ENCODE measurements at places on chromosomes 6 and 20.

- DNase-seq: no peak
These were observed 46.2 kb downstream of the TRAF3IP2 start for GRCh38 chr6:111559188-111560097.

DNA sequence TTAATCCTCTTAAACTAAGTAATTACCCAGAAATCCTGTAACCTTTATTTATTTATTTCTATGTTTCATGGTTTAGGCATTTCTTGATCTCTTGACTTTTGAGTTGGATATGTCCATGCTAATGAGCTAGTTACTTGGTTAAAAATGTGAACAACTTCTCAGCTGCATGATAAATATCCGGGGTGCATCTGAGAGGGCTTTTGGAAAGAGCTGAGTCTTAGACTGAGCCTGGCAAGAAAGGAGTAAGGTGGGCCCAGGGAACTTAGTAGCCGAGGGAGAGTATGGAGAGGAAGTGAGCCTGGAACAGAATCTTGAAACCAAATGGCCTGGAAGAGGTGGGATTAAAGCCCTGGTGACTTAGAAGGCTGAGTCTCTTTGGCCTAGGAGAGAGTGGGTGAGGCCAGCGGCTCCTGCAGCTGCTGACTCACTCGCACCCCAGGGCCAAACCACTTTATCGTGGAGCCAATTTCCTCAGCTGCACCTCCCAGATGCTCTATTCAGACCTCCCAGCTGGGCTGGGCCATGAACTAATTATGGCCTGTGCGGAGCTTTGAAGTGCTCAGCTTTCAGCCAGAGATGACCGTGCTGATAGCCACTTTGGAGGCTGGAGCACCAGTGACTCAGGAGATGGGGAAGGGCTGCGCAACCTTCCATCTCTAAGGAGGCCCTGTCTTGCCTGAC, 19.1 kb downstream of the TGM3 start:
- peak; percentile 68 for DNase-seq

DNA sequence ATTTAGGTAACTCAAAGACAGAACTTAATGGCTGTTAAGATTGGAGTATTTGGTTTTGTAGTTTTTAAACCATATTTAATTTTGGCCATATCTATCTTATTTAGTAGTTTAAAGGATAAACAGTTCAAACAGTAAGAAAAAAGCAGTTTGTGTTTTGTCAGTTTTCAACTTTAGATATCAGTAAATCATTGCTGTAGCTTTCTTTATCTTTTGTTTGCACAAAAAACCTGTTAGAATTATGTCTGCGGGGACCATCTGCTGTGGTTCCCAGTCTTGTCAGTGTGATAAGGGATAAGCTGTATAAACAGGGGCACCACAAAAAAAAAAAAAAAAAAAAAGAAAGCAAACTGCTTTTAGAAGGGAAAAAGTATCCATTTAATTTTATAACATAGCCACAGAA, 40.9 kb downstream of the CDKAL1 start:
- no peak for DNase-seq

- no peak for DNase-seq
These were observed 78.7 kb downstream of the TMEM170B start for GRCh38 chr6:11616200-11616611.

DNA sequence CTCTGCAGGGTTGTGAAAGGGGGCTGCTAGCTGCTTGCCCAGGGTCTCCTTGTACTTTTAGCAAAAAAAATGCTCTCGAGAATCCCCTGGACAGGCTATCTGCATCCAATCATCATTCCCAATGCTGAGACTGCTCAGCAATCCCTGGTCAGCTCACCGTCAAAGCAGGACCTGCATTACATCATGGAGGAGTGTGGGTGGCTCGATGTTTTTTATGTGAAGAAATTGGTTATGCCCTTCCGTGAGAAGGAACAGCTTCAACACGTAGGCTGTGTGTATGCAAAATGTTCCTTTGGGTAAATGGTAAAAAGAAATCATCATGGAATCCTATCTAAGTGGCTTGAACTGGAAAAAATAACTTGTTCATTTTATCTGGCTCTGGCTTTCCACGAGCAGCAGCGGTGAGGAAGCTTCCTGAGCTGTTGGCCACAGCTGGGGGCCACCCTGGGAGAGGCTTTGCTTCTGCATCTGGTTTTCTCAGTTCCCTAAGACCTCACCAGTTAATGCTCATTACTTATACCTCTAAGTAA, 111.4 kb downstream of the FYN start:
- no peak for DNase-seq

GRCh38 chr6:150076196-150076893, 7.4 kb upstream of the ULBP3 start:
- no peak for DNase-seq

DNA sequence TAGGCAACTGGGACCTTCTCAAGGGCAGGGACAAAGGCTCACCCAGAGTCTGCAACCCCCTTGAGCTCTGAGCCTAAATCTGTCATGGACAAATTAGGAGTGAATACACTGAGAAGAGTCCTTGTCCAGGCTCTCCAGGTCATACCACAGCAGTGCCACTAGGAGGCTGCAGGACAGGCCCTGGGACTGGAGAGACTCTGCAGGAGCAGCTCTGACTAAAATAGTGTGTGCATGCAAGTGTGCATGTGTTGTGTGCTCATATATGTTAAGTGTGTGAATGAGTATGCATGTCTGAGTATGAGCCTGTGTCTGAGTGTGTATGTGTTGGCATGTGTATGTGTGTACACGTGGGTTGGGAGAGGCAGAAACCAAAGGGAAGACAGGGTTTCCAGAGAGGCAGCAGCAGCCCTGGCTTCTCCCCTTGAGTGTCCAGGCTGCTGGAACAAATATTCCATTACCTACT, 27.1 kb downstream of the MRPL14 start:
- DNase-seq: no peak

DNA sequence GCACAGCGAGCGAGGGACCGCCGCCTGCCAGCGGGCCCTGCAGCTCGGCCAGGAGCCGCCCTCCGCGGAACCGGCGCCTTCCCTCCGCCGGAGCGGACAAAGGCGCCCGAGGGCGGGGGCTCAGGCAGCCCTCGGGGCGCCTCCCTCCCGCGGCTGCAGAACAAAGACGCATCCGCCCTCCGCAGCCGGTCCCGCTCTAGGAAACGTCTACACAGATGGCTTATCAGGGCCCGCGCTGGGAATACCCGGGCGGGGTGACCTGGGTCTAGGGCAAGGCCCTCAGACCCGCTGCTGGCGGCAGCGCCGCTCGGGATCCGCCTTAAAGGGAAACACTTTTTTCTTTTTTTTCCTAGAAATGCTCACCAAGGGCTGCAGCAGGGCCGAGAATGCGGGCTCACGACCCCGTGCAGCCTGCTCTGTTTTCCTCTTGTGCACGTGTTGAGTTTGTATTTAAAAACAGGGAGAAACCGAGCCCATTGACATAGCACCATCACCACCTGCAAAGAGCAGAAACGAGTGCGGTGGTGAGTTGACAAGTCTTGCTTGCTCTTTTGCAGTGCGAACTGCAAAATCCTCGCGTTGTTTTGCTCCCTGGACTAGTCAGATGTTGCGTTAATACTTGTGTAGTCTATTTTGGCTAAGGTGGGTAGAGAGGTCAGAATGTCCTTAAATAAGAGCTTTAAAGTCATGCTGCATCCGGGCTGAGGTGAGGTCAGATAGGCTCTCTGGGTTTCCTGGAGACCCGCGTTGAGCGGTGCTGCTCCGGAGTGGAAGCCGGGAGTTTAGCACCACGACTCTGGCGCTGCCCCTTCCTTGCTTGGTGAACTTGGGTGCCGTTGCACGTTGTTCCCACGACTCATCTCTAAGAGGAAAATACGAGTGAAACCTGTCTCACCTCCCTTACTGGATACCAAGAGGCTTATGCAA, 1.1 kb upstream of the RPS6KA2 start:
- DNase-seq: peak; percentile 66

GRCh38 chr20:47857569-47858464, 72.5 kb upstream of the SULF2 start:
- no peak for DNase-seq

GRCh38 chr6:114690625-114691024, 347.8 kb upstream of the HS3ST5 start:
- DNase-seq: no peak

DNA sequence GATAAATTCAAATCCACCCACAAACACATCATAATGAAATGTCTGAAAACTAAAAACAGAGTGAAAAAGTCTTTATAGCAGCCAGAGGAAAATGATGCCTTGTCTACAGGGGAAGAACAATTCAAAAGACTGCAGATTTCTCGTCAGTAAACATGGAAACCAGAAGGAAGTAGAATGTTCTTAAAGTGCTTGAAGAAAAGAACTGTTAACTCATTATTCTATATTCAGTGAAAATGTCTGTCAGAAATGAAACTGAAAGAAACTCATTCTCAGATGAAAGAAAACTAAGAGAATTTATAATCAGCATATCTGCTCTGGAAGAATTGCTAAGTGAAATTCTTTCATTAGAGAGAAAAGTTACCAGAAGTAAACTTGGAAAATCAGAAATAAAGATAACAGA, 416.1 kb downstream of the TBC1D32 start:
- DNase-seq: no peak

- DNase-seq: no peak
These were observed 3.4 kb downstream of the HSPA1B start for GRCh38 chr6:31830886-31831335.

GRCh38 chr6:14876778-14877613, 368.9 kb upstream of the JARID2 start:
- no peak for DNase-seq

GRCh38 chr20:37042986-37043972, 52.5 kb downstream of the RBL1 start:
- no peak for DNase-seq

- no peak for DNase-seq
These were observed 36.3 kb downstream of the HEBP2 start for GRCh38 chr6:138440296-138440695.

DNA sequence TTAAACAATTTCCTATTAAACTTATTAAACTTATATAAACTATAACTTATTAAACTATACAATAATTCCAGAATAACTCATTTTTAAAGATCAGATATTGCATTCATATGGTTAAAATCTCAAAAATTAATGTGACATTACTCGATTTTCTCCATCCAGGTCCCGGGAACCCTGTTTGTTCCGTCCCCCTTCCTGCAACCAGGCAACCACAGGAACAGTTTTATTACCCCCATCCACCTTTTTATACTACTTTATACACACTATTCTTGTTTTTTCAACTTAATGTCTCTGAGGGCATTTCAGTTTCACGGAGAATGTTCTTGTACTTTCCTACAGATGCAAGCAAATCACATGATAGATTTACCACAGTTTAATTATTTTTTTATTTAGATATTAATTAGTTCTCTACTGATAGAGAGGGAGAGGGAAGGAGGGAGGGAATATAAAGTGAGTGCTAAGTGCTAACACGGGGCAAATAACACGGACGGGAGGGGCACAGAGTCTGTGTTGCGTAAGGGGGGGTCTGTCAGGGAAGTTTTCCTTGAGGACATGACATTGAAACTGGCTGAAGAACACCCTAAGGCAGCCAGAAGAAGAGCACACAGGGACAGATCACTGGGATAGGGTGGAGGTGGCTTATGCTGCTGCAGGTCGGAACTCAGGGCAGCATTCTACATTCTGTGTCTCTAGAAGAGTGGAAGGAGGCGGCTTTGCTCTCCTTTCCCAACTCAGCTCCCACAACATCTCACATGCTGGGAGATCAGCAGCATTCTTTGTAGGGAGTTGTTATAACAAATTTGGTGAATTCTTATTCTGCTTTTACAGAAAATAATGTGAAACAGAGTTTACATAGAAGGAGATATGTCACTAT, 225.2 kb downstream of the FOXC1 start:
- DNase-seq: no peak

DNA sequence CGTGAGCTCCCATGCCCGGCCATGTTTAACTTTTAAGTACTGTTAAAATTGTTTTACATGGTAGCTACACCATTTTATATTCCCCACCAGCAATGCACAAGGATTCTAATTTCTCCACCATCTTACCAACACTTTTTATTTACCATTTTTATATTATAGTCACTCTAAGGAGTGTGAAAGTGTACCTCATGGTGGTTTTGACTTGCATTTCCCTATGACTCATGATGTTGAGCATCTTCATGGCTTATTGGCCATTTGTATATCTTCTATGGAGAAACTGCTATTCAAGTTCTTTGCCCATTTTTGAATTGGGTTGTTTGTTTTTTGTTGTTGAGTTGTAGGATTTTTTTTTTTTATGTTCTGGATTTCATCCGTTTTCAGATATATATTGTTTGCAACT, 15.6 kb upstream of the BPHL start:
- DNase-seq: no peak

- DNase-seq: peak; percentile 77
These were observed 240.9 kb downstream of the PHACTR1 start for GRCh38 chr6:12957321-12958051.

DNA sequence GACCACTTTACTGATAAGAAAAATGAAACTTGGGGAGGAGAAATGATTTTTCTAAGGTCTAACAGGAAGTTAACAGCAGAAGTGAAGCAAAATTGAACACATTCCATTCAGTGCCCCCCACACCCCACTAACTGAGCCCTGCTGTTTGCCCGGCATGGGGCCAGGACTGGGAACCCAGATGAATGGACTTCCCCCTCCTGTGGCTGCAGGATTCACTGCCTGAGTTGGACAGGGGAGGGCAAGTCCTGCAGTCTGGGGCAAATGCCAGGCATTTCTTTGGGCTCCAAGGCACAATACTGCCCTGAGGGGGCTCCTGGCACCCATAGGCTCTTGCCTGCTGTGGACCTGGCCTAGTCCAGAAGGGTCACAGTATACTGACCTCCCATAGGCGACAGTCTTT, 28.3 kb downstream of the FYN start:
- no peak for DNase-seq

DNA sequence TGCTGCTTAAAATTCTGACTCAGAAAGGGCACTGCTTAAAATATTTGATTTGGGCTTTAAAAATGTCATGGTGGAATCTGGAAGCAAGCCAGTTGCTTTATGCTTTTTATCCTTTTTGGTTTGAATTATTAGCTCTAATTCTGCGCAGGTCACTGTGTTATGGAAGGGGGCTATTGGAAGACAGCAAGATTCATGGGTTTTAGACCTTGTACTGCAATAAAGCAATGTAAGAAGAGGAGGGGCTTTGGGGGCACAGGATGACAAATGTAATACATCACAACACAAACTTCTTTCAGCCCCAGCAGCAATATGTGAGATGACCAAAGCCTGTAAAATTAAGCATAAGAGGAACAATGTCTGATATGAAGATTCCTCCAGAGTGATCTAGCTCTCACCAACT, 68.4 kb downstream of the TFAP2B start:
- no peak for DNase-seq

- no peak for DNase-seq
These were observed 62.5 kb downstream of the METTL24 start for GRCh38 chr6:110295451-110296165.

- no peak for DNase-seq
These were observed 47.3 kb downstream of the ARMC2 start for GRCh38 chr6:108895571-108895970.

DNA sequence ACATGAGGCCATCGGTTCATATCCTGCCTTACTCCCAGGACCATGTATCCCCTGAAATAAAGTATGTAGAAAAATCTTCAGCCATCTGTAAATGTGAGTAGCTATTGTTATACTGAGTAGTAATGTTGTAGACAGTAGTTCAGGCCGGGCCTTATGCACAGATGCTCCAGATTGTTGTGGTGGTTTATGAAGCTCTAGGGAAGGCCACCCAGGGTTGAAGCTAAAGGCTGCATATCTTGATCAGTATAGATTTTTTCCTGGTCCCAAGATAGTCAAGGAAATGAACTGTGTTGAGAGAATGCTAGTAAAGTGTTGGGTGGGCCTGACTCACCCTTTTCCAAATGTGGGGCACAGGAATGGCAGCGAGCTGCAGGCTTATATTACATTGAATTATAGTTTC, 81.4 kb downstream of the FNDC1 start:
- no peak for DNase-seq

Data from left lung (tissue), 14 donors.